ENCODE measurements at places on chromosomes 2 and 18. TPM values are rescaled to one million over a fixed set of nuclear protein-coding genes. Genes with fewer than 3 reads are reported as not detected.

DNA sequence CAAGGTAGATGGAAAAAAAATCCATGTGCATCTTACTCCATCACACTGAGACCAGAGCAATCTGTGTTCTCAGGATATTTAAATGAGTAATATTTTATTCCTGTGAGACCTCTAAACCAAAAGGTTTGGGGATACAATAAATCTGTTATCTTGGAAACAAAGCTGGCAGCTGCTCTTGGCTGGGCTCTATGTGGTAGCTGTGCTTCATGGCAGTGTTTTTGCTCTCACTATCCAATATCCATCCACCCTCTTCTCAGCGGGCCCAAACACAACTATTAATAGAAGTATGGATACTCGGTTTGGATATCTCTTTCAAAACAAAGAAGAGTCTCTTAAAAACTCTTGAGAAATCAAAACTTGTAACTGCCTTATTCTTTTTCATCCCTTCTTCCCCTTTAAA, 244.9 kb upstream of the RAB12 start:
- no peak for DNase-seq

DNA sequence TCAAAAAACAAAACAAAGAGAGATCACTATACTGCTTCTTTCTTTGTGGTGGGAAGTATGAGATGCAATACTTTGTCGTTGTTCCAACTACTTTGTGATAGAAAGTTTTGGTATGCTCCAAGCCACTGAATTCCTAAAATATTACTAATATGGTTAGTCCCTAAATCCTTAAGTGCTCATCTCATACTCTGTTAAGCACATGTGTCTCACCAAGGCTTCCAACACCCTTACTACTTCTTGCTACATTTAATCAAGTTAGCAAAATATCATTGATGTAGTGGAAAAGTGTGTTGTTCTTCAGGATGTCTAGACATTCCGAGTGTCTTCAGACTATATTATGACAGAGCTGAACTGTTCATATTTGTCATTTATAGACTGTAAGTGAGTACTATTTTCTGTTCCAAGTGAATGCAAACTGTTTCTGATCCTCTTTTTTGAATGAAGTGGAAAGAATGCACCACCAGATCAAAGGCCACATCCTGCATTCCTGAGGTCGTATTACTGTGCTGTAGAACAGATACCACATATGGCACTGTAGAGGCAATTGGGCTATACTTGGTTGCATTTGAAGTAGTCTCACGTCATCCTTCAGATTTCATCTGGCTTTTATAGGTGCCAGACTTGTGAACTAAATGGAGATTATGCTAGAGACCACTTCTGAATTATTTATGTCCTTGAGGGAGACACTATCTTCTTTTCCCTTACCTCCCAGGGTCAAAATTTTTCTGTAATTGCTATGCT, 298.4 kb upstream of the ZNF521 start:
- DNase-seq, result no peak

- DNase-seq, result no peak
Measured at GRCh38 chr2:220334871-220335590, 707.6 kb downstream of the SLC4A3 start.

OXER1 gene
- 0.19 TPM for total RNA-seq

TDRD15 gene
- total RNA-seq, result not detected

- peak; percentile 47 for DNase-seq
Measured at GRCh38 chr2:88006912-88007439, 9.4 kb downstream of the RNU2-63P start.

- no peak for DNase-seq
Measured at GRCh38 chr2:128196026-128196425, 105.0 kb downstream of the UGGT1 start.

DNA sequence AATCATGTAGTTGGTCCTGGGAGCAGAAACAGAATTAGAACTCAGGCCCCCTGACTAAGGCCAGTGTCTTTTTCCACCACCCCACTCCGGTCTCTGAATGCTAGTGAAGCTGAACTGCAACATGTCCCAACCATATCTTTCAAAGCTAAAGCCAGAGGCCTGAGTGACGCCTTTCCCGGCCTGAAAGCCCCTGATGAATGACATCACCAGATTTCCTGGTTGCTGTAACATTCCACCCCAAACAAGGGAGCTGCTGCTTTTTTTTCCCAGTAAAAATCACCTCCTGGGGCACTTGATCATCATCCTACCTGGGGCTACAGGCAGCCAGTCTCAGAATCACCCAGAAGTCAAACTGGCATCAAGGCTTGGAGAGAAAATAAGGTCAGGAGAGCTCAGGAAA, 162.7 kb downstream of the ARL4C start:
- DNase-seq, result no peak

AMER3 gene
- total RNA-seq, result not detected

ADD2 gene
- total RNA-seq, result 8.2 TPM

RAB6D gene
- not detected for total RNA-seq

DNA sequence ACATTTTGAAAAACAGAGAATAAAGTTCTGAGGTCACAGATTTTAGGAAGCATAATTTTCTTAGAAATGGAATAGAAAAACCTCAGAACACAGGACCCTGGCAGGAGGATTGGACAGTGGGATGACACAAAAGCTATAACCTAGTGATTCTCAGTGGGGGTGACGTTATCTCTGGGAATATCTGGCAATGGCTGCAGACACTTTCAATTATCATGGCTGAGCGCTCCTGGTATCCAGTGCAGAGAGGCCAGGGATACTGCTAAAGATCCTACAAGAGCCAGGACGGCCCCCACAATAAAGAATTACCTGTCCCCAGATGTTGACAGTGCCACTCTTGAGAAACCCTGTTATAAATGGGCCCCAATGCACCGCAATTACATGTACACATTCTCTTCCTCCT, 117.2 kb upstream of the SPRED2 start:
- DNase-seq, result no peak

DNA sequence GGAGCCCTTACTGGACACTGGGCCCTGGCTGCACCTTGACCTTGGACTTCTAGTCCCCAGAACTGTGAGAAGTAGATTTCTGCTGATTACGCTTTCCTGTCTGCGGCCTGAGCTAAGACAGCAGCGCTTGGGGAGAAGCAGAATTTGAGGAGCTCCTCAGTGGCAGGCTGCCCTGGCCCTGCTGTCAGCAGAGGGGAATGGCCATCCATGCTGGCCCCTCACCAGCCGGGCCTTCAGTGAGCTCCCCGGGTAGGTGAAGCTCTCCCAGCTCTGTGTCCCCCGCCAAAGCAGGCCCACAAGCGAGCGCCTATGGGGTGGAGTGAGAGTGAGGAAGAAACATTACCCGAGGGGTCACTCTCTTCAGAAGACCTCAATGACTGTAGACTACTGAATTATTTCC, 51.6 kb downstream of the RRM2 start:
- no peak for DNase-seq

TMEM185B gene
- total RNA-seq, result 44.3 TPM

GRCh38 chr2:30862054-30862651, 54.9 kb upstream of the CAPN13 start:
- DNase-seq, result peak; percentile 76

DNA sequence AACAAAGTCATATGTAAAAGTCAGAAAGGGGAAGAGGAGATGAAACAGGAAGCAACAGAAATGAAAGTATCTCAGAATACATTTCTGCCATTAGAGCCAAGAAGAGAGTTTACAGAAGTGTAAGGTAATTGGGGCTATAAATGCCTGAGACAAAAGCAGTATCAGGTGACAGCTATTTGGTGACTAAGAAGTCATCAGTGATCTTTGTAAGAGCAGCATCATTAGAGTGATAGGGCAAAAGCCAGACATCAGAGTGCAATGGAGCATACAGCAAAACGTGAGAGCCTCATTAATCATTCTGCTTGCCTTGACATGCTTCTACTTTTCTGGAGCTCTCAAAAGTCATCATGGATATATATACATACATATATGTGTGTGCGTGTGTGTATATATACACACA, 804.7 kb upstream of the PIK3C3 start:
- no peak for DNase-seq

RAB12 gene
- 20.2 TPM for total RNA-seq

ZNF519 gene
- 20.9 TPM for total RNA-seq

- DNase-seq, result no peak
Measured at GRCh38 chr2:143083636-143084035, 45.6 kb upstream of the ARHGAP15 start.

NT5C1B gene
- total RNA-seq, result not detected

- DNase-seq, result no peak
Measured at GRCh38 chr2:166627893-166628292, 133.8 kb upstream of the SCN7A start.

PAIP2B gene
- total RNA-seq, result 0.64 TPM

HAAO gene
- total RNA-seq, result 0.26 TPM

GRCh38 chr2:181164699-181165098, 184.3 kb downstream of the UBE2E3 start:
- no peak for DNase-seq

DNA sequence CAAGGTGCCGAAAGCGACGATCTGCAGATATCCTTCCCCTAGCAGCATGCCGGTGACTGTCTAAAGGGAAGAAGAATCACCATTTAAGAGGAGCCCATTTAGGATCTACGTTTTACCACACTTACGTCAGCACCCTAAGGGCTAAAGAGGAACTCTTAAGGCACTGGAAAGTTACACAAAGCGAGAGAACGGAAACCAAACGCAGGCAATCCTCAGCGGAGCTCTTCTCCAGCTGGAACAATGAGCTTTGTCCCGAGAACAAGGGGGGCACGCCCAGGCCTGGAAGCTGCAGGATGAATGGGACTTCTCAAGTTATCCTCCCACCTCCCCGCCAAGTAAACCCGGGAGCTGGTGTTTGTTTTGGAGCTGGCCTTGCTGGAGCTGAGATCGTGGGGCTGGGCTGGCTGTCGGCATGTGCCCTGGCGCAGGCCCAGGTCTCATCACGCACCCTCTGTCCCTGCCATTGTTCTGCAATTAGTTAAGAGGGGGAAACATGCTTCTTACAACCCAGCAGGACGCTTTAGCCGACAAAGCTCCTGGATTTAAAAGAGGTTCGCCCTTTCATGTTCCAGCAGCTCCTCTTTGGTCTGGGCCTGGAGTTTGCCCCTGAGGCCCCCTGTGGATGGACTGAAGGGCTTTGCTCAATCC, 36.4 kb downstream of the PXDN start:
- no peak for DNase-seq

- no peak for DNase-seq
Measured at GRCh38 chr2:88950010-88950409, 258.5 kb downstream of the RPIA start.

DNA sequence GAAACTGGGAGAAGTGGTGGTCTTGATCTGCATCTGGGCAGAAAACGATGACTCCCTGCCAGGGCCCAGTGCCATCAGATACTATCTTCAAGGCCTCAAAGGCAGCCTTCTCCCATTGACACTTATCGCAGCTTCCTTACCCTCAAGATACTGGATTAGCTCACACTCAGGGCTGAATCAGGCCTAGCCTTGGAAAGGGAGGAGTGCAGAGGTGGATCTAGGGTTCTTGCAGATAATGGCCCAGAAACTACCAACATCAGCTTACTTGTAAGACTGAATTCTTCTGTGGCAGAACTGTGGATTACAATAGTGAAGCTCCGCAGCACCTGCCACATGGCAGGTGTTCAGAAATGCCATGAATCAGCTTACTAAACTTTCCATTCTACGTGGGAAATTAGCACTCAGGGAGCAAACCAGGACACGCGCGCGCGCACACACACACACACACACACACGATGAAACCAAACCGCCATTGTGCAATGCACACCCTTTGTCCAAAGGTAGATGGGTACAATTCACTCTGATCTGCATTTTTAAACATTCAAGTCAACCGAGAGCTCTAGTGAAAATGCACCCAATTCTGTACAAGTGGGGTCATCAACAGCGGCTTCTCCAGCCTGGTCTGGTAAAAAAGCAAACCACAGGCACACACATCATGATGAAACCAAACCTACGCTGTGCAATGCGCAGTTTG, 26.3 kb upstream of the TMEM182 start:
- DNase-seq, result peak; percentile 56
